NCI-H2081 (cell line): ENCODE measurements at places on chromosomes 7 and 10.

DNA sequence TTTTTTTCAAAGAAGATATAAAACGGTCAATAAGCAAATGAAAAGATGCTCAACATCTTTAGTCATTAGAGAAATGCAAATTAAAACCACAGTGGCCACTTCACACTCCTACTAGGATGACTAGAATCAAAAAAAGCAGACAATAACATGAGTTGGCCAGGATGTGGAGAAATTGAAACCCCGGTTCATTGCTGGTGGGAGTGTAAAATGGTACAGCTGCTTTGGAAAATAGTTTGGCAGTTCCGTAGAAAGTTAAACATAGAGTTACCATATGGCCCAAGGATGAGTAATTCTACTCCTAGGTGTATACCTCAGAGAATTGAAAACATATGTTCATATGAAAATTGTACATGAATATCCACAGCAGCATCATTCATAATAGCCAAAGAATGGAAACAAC, 573.3 kb downstream of the GALNT17 start:
- no peak for DNase-seq

DNA sequence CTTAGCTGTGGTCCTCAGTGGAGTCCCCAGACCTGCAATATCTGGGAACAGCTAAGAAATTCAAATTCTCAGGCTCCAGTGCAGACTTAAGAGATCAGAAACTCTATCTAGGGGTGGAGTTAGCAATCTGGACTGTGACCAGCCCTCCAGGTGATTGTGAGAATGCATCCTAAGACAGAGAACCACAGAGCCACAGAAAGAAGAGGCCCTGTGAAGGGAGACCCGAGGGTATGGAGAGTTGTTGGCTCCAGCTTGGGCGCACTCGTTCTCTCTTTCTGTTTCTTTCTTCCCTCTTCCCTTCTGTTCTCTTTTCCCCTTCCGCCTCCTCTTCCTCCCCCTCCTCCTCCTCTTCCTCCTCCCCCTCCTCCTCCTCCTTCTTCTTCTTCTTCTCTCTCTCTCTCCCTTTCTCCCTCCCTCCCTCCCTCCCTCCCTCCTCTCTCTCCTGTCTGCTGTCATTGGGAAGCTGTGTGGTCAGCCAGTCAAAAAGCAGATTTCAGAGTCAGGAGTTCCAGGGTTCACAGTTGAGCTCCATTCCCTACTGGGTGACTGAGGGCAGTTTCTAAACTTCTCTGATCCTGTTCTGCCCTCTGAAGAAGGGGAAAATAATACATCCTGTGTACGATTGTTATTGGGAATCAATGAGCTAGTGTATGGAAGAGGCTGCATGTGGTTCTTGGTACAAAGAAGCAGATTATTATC, 62.1 kb upstream of the STEAP1B start:
- DNase-seq: no peak

- DNase-seq: no peak
These were observed 578 bp downstream of the ZNF713 start for GRCh38 chr7:55887821-55888247.

DNA sequence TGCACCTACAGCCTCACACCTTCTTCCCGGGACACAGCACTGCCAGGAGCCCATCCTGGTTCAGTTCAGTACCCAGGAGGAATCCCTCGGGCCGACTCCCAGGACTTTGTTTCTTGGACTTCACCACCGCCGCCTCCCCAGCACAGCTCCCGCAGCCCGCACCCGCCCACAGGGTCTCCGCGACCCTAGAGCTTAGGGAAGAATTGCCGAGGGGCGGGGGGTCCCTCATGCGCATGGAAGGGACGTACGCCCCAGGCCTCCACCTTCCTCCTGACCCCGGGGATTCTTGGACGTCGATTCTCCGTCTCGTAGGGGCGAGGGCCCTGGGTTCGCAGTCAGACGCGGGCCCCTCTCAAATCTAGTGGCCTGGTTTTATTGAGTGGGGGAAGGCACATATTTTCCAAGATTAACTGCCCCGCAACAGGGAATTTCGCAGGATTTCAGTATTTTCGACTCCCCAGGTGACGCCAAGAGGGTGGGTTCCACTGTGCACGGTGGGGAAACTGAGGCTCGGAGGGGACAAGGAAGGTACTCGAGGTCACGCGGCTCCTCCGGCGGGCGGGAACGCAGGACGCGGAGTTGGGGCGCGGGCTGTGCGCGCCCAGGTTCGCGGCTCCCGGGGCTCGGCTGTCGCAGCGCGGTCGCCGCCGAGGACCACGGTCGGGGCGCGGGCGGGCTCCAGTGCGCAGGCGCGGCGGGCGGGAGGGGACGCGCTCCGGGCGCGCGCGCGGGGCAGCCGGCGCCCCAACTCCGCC, at the start of gene ADCY1:
Gene ADCY1 (plus strand): TSS at position 708 of the 755 bp plus-strand sequence. CDS start 176 bp downstream, outside the sequence.
- DNase-seq: peak; percentile 44

- no peak for DNase-seq
These were observed 18.9 kb upstream of the ZNF212 start for GRCh38 chr7:149220534-149220933.
